ENCODE measurements at places on chromosomes 12 and 14. TPM values are rescaled to one million over a fixed set of nuclear protein-coding genes. Genes with fewer than 3 reads are reported as not detected.

DNA sequence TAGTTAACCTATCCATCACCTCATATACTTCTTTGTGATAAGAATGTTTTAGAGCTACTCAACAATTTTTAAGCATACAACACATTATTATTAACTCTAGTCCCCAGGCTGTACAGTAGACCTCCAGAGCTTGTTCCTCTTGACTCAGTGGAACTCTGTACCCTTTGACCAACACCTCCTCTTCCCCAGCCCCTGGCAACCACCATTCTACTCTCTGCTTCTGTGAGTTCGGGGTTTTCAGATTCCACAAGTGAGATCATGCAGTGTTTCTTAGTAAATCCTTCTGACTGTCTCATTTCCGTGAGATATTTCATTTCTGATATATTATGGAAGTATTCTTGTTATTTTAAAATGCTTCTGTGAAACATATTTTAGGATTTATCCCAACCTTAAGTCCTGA, 200.7 kb downstream of the PCNX1 start:
- DNase-seq = no peak

DNA sequence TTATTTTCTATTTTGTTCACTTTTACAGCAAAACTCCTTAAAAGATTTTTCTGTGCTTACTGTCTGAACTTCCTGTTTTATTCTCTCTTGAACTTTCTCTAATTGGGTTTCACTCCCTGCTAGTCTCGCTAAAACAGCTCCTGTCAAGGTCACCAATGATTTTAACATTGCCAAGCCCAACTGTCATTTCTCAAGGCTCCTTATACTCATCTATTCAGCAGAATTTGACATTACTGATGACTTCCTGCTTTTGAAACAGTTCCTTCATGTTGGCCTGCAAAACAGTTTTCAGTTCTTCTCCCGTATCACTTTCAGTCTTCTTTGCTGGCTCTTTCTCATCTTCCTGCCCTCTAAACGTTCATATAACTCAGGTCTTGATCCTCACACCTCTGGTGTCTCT, 268.5 kb upstream of the USP15 start:
- no peak for DNase-seq

DNA sequence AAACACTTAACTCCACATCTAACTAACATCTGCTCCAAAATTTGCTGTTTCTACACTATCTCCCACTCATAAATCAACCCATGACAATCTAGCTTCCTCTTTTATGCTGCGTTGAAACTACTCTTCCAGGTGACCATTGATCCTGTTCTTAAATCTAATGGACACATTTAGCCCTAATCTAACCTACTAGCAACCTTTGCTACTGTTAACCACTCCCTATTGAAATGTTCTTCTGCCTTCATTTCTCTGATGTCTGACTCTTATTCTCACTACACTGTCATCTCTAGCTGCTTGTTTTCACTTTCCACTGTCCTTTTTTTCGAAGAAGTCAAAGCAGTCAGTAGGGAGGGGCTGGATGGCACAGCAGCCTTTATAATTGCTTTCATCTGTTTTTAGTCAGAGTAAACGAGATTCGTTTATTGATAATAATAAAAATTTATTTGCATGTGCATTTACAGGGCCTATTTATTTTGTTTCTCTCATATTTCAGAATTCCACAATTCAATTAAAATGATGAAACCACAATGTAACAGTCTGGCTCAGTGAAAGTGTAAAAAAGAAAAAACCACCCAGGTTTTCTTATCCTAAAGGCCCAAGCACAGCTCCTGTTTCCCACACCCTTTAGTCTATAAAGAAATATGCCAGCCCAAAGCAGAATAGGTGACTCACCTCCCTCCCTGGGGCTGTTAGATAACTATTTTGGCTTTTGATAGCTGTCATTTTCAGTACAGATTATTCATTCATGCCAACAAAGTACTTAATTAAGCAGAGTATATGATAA, 44.9 kb downstream of the ATP2B1 start:
- DNase-seq = no peak

DNA sequence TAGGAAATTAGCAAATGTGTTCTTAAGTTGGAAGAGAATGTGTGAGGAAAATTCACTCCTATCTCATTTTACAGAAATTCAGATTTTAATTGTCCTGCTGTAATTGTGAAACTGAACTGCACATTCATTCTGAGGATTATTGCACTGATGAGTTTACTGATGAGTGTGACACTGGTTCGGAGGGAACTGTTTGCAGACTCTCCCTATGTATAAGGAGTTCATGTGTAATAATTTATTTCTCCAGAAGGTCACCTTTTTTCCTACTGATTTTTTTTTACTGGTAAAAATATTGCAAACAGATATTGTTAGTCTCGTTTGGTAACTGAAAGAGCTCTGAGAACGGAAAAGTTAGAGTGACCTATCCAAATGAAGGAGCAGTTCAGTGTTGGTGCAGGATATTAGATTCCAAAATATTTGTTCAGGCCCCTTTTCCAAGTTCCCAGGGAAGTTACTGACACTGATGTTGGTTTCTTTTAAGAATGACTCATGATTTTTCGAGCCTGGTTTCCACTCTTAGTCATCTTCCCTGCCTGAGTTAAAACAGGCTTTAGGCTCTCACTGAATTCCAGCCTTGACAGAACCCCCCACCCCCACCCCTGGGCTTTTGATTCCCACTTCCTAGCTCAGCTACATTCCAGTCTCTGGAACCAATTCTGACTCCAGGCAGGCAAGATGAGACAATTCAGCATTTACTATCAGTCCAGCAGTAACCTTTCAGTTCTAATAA, 18.4 kb downstream of the ANO6 start:
- DNase-seq = no peak

- no peak for DNase-seq
Observed at GRCh38 chr14:75289840-75290388, 11.3 kb downstream of the FOS start.

GRCh38 chr12:25971654-25972041, 13.2 kb downstream of the RASSF8 start:
- DNase-seq = no peak

DNA sequence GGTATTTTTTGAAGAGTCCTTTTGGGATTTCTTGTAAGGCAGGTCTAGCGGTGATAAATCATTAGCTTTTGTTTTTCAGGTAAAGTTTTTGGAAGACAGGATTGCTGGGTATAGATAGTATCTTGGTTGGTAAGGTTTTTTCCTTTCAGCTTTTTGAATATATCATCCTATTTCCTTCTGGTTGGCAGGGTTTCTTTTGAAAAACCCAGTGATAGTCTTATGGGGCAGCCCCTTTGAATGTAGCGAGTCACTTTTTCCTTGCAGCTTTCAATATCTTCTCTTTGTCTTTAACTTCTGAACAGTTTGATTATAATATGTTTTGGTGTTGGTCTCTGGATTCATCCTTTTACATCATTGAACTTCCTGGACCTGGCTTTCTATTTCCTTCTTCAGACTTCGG, 20.2 kb downstream of the TMX1 start:
- no peak for DNase-seq

DNA sequence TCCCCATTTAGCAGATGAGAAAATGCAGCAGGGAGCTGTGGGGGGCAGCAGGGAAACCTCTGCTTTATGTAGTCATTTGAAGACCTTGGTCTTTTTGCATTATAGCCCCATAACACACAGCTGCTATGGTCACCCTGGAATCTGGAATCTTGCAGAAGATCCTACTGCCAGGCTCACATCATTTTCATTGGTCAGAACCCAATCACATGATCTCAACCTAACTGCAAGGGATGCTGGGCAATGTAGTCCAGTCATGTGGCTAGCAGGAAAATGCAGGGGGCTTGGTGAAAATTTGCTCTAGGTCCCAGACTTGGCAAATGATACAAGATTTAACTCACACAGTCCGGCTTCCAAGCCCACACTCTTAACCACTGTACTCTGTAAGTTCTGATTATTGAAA, 1028.7 kb downstream of the AACS start:
- DNase-seq = no peak

GRCh38 chr14:57323721-57324120, 55.0 kb downstream of the AP5M1 start:
- DNase-seq = no peak

GRCh38 chr12:111056618-111057521, 136.5 kb upstream of the MYL2 start:
- no peak for DNase-seq

DNA sequence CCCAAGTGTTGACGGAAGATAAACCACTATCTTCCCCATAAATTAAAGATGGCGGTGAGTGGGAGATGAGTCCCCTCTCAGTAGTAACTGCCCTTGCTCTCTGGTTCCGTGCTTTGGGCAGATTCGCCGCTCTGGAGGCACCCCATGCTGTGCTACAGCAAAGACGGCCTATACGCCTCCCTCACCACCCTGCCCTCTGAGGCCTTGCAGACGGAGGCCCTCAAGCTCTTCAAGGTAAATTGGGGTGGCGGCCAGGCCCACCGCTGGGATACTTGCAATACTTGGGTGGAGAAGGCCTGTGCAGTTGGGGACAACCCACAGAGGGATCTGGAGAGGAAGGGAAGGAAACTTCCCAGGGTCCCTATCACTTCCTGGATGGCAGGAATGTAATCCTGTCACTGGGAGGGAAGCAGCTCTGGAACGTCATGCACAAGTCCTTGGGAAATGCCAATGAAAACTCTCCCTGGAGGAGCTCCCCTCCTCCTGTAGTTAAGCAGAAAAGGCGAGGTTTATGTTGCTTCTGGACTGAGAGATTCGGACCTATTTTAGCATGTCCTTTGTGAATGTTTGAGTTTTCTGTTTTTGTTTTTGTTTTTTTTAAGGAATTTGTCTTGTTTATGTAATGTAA, 22.8 kb downstream of the PIGH start:
- no peak for DNase-seq

- no peak for DNase-seq
Observed at GRCh38 chr14:69054030-69054429, 74.9 kb upstream of the ACTN1 start.

DNA sequence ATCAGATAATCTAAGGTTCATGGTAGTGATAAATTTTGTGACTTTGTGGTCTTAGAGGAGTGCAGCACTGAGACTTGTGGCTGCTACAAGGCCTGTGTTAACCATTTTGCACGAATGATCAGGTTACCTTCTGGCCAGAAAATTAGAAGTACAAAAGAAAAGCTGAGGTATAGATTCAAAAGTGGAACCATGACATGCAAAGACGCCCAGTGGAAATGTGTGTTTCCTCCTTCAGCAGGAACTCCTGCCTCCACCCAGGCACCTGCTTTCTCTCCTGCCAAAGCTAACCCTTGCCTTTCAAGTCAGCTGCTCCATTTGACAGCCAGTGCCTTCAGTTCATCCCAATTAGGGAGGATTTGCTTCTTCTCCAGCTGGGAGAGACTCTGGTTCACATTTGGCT, 10.1 kb downstream of the PDE6H start:
- DNase-seq = no peak

DNA sequence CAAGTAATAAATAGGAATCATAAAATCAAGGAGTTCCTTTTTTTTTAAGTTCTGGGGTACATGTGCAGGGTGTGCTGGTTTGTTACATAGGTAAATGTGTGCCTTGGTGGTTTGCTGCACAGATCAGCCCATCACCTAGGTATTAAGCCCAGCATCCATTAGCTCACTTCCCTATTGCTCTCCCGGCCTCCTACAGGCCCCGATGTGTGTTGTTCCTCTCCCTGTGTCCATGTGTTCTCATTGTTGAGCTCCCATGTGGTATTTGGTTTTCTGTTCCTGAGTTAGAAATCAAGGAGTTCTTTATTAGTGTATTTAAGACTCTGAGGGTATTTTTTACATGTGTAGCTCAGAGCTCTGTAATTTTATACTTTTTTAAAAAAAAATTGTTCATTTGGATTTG, 86.0 kb downstream of the SCFD1 start:
- no peak for DNase-seq

DNA sequence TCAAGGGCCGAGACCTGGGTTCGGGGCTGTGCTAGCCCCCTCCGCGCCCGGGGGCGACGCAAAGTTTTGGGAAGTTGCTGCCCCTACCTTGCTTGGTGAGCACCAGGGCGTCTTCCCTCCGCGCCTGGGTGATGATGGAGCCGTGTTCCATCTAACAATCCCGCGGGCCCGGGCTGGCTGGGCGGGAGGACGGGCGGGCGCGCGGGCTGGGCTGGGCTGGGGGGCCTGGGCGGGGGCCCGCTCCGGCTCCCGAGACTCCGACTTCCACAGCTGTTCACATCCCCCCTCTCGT, 298 bp downstream of the CTDSP2 start:
- no peak for DNase-seq

DNA sequence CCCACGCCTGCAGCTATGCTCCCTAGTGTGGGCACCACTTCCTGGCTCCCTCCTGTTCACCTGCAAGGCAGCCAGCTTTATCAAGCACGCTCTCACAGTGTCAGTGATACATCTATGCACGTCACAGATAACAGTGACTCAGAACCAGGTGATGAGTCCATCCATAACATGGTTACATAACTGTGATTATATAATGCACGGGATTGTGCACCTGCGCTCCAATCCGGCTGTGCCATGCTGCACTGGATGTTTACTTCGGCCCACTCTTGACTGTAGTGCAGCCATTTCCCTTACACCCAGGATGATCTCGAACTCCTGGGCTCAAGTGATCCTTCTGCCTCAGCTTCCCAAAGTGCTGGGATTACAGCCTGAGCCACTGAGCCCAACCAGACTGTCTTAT, 38.4 kb upstream of the CEP83 start:
- DNase-seq = no peak

DNA sequence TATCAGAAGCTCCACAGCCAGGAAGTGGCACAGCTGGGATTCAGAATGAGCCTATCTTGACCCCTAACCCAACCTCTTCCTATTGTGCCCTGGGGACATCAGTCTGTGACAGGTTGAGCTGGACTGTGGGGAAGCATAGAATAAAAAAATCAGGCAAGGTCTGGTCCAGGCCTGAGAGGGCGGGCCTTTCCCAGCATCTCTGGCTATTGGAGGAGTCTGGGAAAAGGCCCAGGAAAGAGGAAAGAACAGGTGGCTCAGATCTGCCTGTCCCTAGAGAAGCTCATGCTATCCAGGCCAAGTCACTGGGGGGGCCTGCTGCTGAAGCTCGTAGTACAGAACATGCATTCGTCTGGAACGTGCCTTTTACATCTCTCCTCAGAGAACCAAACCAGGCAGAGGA, 100.5 kb downstream of the PPM1H start:
- no peak for DNase-seq

DNA sequence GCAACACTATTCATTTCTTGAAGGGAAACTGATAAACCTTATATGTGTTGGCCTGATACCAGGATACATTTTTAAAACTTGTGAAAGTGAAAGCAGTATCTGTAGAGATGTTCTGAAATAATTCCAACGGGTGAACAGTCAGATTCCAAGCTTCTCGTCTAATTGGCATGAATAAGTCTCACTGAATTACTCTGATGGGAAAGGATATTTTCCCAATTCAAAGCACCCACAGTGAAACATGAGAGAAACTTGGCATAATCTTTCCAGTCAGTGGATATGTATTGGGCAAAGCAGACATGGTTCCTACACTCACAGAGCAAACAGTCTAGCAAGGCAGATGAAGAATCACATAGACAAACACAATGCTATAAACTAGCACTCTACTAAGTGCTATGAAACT, 413.1 kb downstream of the MED13L start:
- DNase-seq = no peak

GRCh38 chr14:52918486-52918885, 32.4 kb downstream of the FERMT2 start:
- DNase-seq = no peak

- no peak for DNase-seq
Observed at GRCh38 chr12:103778781-103779180, 62.3 kb downstream of the NT5DC3 start.

Gene ISM2
- not detected for total RNA-seq

Gene BMP4
- 33.1 TPM for total RNA-seq

Gene GYS2
- total RNA-seq = not detected

Gene CHGA
- 0.32 TPM for total RNA-seq

Gene TRMT5
- 3.5 TPM for total RNA-seq

Gene MUCL1
- total RNA-seq = not detected

Gene GDF3
- total RNA-seq = not detected

Gene LGMN
- 76.7 TPM for total RNA-seq

Gene C12orf50
- total RNA-seq = not detected
